ENCODE measurements at places on chromosomes 16 and 17. TPM values are rescaled to one million over a fixed set of nuclear protein-coding genes. Genes with fewer than 3 reads are reported as not detected.

DNA sequence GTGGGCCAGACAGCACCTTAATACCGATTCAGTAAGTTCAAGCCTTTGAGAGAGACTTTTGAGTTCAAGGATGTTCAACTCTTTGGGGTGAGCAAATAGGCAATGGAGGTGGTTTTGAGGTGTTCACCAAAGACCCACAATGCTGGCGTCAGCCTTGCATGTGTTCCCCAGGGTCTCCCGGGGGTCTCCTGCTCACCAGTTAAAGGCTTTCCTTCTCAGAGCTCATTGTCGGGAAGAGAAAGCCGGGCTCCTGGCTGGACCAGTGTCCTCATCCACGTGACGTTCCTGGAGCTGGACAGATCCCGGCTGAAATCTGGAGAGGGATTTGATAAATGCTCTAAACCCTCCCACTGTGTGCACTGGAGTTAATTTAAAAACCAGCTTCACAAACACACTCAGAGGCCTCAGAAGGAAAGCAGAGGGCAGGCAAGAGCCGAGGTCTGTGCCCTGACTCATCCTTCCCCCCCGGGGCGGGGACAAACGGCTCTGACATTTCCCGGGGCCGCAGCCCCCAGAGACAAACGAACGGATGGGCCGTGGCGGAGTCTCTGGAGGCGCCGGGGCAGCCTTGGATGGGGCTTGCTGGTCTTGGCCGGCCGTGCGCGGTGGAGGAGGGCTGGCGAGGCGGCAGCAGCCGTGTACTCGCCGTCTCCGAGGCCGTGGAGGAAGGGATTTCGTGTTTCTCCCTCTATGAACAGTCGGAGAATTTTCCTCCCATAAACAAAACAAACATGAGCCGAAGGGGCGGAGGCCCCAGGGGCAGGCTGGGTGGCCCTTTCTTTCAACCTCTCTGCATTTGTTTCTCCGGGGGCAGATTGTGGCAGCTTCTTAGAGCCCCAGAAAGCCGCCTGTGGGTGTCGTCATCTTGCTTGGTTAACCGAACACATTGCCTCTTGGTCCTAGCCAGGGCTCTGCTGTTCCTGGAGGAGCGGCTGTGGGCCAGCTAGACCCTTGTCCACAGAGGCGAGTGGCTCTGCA, 94.2 kb downstream of the NTN1 start:
- peak; percentile 82 for DNase-seq

- DNase-seq = no peak
Observed at GRCh38 chr16:84547546-84548061, 43.1 kb upstream of the MEAK7 start.

DNA sequence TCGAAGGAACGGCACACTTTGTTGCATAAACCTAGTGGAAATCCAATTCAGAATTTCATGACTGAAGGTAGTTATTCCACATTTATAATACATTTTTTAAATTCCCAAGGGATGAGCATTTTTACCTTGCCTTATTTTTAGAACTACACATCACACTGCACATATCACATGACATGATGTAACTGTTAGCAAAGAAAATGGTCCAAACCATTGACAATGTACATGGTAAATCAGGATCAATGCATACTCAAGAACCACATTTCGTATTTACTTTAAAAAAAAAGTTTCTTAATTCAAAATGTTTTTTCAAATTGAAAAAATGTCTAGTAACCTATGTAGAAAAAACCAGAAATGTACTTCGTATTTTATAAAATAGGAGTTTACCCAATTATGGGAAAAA, 2.5 kb downstream of the KANSL1 start:
- no peak for DNase-seq

DNA sequence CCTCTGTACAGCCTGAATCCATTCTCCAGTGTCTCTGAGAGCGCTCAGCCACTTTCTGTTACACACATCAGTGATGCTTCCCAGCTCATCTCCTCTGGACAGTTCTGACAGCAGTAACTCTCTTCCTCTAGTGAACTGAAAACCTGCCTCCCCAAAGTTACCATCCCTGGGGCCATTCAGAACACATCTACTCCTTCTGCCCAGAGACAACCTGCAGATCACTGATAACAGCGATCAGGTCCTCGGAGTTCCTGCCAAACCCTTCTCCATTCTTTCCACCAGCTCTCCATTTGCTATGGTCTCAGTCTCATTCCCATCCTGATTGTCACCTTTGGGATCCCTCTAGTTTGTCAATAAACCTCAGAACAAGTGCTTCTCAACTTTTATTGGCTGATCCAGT, 7.3 kb downstream of the ZZEF1 start:
- DNase-seq = no peak

- DNase-seq = no peak
Observed at GRCh38 chr17:69470702-69471101, 56.2 kb downstream of the MAP2K6 start.

HOXB1 gene
- not detected for total RNA-seq

SPNS3 gene
- 8.4 TPM for total RNA-seq

Data from activated CD4-positive, alpha-beta T cell treated with anti-CD3 and anti-CD28 coated beads for 36 hours (primary cell).